ENCODE measurements at places on chromosomes 3 and 15. TPM values are rescaled to one million over a fixed set of nuclear protein-coding genes. Genes with fewer than 3 reads are reported as not detected.

Gene CBLB
- 6.4 TPM for total RNA-seq

DNA sequence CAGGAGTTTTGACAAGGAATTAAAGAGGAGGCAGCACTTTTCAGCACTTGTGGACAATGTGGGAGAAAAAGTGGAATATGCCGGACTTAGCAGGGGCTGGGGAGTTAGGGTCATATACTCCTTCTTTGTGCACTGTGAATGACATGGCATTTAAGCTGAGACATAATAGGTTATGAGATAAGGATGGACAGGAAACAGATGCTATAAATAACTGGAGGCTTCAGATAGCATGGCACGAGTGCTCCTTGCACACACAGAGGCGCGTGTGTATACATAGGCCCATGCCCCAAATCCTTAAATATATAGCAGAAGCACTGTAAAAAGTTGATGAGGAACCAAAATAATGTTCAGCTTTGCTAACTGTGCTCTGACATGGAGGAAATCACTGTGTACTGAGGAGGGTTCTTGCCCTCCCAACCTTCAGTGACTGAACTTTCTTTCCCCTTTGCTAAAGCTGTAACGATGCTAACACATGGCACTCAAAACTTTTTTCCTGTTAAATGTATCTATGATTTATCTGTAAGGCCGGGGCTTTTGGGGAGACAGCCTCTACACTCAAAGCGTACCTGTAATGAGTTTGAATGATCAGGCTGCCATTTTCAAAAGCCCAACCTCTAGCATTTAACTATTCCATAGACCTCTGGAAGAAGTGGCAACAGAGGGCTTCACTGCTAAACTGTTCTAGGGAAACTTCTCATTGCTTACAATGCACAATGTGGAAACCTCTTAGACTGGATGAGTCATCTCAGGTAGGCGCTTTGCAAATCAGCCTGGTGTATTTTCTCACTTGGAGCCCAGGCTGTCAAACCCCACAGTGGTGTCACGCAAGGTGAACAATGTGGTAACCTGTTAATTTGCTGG is 784.6 kb downstream of the NR2F2 start:
- no peaks in the 10 kb centered on the region for H3K4me1 ChIP-seq
- no peak overlapping the region for H3K4me3 ChIP-seq
- H3K27me3 ChIP-seq, result no peaks in the 10 kb centered on the region
- DNase-seq, result no peak
- no peak overlapping the region for H3K27ac ChIP-seq

DNA sequence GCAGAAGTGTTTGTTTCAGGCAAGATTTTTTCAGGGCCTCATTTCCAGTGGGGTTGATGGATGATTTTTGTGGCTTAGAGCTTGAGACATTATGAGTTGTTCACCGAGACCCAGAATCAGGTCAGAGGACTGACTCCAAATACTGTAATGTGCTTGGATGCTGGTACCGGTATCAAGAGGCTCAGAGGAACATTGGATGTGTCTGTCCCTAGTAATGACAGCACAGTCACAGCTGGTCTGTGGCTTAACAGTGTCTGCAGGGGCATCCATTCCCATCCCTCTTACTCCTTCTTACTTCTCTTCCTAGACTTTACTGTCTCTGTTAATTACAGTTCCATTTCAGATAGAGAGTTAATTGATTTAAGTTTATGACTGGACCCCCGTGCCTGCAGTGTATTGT is 107.8 kb downstream of the PTPRG start:
- H3K27me3 ChIP-seq, result no peaks in the 10 kb centered on the region
- no peaks in the 10 kb centered on the region for H3K4me1 ChIP-seq
- H3K36me3 ChIP-seq, result no peaks in the 10 kb centered on the region

DNA sequence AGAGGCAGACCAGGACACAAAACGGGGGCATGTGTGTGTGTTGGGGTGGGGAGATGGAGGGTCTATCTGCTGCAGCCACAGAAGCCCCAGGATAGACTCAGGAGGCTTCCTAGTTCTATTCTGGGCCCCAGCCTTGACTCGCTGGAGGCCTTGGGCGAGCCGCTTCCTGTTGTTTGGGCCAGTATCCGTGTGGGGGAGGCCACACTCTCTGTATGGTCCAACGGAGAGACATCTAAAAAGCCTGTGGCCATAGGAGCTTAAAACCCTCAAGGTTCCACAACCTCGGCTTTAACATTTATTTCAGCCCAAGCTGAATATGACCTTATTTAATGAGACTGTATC is 32.8 kb downstream of the POC1A start:
- H3K4me1 ChIP-seq, result no peaks in the 10 kb centered on the region
- H3K27me3 ChIP-seq, result no peaks in the 10 kb centered on the region
- H3K36me3 ChIP-seq, result peaks cover 71% of the 10 kb centered on the region
- no peak overlapping the region for H3K27ac ChIP-seq

Gene XIRP1
- 0.04 TPM for total RNA-seq

GRCh38 chr3:178672275-178672674 is 136.0 kb downstream of the KCNMB2 start:
- DNase-seq, result no peak
- no peaks in the 10 kb centered on the region for H3K36me3 ChIP-seq
- no peak overlapping the region for H3K4me3 ChIP-seq
- H3K4me1 ChIP-seq, result no peaks in the 10 kb centered on the region
- H3K27me3 ChIP-seq, result no peaks in the 10 kb centered on the region
- H3K27ac ChIP-seq, result no peak overlapping the region

Gene CIAO2A
- total RNA-seq, result 181 TPM

Gene KCNAB1
- total RNA-seq, result 0.40 TPM

Gene SEMA3G
- not detected for total RNA-seq

DNA sequence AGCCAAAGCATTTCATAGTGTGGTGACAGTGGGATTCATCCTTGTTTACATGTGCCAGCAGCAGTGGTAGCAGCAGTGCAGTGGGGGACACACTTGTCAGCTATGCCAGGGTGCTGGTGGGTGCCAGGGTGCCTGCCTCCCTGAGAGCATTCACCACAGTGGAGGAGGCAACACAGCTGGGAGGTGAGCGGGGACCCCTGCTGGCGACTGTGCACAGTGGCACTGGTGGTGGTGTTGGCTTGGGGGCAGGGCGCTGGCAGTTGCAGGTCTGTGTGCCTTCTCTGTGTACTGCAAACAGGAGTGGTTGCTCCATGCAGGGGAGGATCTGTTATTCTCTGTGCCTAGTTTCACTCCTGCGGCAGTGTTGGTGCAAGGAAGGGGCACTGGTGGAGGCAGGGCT is 41.2 kb downstream of the CEP63 start:
- H3K27ac ChIP-seq, result no peak overlapping the region
- DNase-seq, result no peak
- no peaks in the 10 kb centered on the region for H3K27me3 ChIP-seq
- no peaks in the 10 kb centered on the region for H3K4me1 ChIP-seq
- H3K4me3 ChIP-seq, result no peak overlapping the region

- H3K4me1 ChIP-seq, result no peaks in the 10 kb centered on the region
- H3K27ac ChIP-seq, result no peak overlapping the region
- H3K36me3 ChIP-seq, result no peaks in the 10 kb centered on the region
Measured at GRCh38 chr15:62799919-62800318, 242.6 kb upstream of the TPM1 start.

GRCh38 chr15:78345396-78346125 is 5.4 kb downstream of the CRABP1 start:
- no peak overlapping the region for H3K4me3 ChIP-seq
- H3K4me1 ChIP-seq, result no peaks in the 10 kb centered on the region

Gene RARB
- 0.16 TPM for total RNA-seq

Gene ERICH6
- total RNA-seq, result not detected

Gene PCOLCE2
- 1.0 TPM for total RNA-seq

Gene P2RY1
- 24.3 TPM for total RNA-seq

Gene KLHL40
- total RNA-seq, result not detected

Gene GOLGA8T
- not detected for total RNA-seq

DNA sequence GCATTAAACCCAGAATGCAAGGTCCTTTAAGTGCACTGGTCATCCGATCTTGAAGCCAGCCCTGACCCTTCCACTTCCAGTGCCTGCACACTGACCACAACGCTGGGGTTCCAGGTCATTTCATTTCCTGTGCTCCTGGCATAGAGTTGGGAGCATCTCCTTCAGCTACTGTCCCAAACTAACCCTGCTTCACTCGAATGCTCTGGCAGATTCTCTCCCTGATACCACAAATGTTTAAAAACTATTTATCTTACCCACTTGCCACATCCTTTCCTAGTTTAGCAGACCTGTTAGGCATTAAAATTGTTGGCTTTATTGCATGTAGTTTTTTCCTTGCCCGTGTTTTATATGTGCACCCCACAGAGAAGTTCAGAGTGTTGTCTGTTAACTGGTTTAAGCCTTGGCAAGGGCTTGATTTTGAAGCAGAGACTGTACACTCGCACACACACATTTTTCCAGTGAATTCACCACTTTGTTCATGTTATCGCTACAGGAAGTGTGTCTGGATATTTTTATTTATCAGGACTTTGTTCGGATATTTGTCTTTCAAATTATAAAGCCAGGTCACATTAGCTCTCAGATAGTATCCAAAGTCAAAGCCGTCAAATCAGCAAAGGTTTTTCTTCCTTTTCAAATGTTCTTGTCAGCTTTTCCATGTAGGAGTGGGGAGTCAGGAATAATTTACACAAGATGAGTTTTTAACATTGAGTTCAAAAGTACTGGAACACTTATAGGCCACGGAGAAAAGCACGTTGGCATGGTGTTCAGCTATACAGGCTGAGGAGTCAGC is 77.3 kb downstream of the ABI3BP start:
- no peaks in the 10 kb centered on the region for H3K36me3 ChIP-seq
- H3K27me3 ChIP-seq, result no peaks in the 10 kb centered on the region
- no peak overlapping the region for H3K27ac ChIP-seq
- H3K4me3 ChIP-seq, result no peak overlapping the region
- no peak for DNase-seq

DNA sequence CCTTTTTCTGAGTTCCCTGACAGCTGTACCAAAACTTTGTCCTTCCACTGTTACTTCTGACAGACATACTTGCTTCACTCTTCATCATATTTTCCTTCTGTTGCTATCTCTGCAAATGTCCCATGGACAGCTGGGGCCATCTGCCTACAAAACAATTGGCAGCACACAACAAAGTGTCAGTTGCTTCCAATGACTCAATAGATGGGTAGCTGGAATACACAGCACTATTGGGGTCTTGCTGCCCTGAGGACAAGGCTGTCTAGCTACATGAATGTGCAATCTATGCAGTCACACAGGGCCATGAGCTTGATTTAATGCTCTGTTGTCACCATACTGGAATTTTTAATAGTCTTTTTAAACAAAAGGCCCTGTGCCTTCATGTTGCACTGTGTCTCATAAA is 192.8 kb downstream of the DTWD1 start:
- H3K36me3 ChIP-seq, result no peaks in the 10 kb centered on the region
- H3K4me1 ChIP-seq, result no peaks in the 10 kb centered on the region
- H3K27ac ChIP-seq, result no peak overlapping the region
- no peak overlapping the region for H3K4me3 ChIP-seq

Gene PLA1A
- not detected for total RNA-seq

- DNase-seq, result peak; percentile 17
- no peaks in the 10 kb centered on the region for H3K27me3 ChIP-seq
- no peaks in the 10 kb centered on the region for H3K36me3 ChIP-seq
- 0 out of 3 replicates have a peak overlapping the region, but pooled peaks have one; percentile 17 for H3K27ac ChIP-seq
- peaks cover 4% of the 10 kb centered on the region for H3K4me1 ChIP-seq
Measured at GRCh38 chr3:72891053-72891855, 3.4 kb downstream of the GXYLT2 start.

Gene SPTBN5
- total RNA-seq, result 0.02 TPM

DNA sequence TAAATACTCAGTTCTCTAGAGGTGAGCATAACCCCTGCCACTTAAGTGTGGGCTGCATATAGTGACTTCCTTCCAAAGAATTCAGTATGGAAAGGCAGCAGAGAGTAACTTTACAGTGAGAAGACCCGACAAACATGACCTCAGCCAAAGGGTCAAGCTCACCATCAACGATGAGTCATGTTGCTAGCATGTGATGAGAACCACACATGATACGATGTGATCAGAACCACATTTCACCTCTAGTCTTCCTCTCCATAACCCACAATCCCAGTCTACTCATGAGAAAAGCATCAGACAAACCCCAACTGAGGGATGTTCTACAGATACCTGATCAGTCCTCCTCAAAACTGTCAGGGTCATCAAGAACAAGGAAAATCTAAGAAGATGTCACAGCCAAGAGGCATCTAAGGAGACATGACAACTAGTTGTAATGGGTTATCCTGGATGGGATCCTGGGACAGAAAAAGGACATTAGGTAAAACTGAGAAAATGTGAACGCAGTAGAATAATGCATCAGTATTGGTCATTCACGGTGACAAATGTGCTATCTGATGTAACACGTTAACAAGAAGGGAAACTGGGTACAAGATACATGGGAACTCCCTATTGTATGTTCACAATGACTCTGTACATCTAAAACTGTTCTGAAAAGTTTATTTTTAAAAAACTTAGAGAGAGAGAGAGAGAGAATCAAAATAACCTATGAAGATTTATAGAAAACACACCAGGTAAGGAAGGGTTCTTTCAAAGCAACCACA is 28.3 kb downstream of the SEC61A1 start:
- no peaks in the 10 kb centered on the region for H3K27me3 ChIP-seq
- no peak overlapping the region for H3K4me3 ChIP-seq
- peaks cover 75% of the 10 kb centered on the region for H3K36me3 ChIP-seq
- H3K27ac ChIP-seq, result peak overlapping the region; percentile 64

Gene GTF2A2
- total RNA-seq, result 220 TPM

DNA sequence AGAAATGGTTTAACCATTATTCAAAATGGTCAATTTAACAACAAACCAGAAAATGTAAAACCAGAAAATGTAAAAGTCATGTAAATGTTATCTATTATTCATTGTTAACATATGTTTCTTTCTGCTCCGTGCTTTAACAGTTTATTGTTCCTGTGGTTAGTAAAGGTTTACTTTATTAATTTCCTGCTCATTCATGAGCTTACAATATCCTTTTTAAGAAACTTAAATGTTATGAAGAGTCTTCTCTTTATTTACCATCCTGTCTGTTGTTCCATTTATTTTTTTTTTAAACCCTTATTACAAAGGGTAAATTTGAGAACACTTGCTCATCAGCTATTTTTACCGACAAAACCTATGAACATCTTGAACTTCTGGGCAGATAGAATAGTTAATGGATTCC is 148.1 kb downstream of the GHSR start:
- peaks cover 63% of the 10 kb centered on the region for H3K36me3 ChIP-seq
- H3K27me3 ChIP-seq, result no peaks in the 10 kb centered on the region
- no peak overlapping the region for H3K27ac ChIP-seq
- no peak overlapping the region for H3K4me3 ChIP-seq
- DNase-seq, result no peak

Gene PDCD7
- 22.8 TPM for total RNA-seq

DNA sequence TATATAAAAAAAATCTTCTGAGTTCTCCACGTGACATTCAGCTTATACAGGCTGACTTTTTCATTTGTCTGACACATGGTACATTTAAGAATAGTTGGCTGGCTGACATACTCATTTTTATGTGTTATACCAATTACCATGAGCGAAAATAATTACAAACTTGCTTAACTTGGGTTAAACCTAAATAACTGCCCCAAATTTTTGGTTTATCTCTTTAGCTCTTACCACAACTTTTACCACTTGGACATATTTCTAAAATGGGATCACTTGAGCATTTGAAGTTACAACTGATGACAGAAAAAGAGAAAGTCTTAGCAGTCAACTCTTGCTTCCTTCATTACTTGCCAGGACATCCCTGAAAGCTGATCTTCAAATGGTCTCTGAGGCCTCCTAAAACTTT is 618.1 kb downstream of the RBMS3 start:
- H3K27me3 ChIP-seq, result no peaks in the 10 kb centered on the region
- H3K4me1 ChIP-seq, result no peaks in the 10 kb centered on the region
- H3K36me3 ChIP-seq, result no peaks in the 10 kb centered on the region
- no peak overlapping the region for H3K4me3 ChIP-seq
- no peak overlapping the region for H3K27ac ChIP-seq

- DNase-seq, result peak; percentile 17
- H3K27ac ChIP-seq, result no peak overlapping the region
- H3K4me3 ChIP-seq, result no peak overlapping the region
- H3K4me1 ChIP-seq, result no peaks in the 10 kb centered on the region
Measured at GRCh38 chr3:30693470-30694120, 87.2 kb downstream of the TGFBR2 start.

GRCh38 chr3:84965141-84965540 is 6.4 kb downstream of the CADM2 start:
- H3K4me3 ChIP-seq, result no peak overlapping the region
- no peaks in the 10 kb centered on the region for H3K36me3 ChIP-seq
- DNase-seq, result no peak
- no peaks in the 10 kb centered on the region for H3K27me3 ChIP-seq

Data from K562 (cell line).